ENCODE measurements at places on chromosomes 7 and 10.

DNA sequence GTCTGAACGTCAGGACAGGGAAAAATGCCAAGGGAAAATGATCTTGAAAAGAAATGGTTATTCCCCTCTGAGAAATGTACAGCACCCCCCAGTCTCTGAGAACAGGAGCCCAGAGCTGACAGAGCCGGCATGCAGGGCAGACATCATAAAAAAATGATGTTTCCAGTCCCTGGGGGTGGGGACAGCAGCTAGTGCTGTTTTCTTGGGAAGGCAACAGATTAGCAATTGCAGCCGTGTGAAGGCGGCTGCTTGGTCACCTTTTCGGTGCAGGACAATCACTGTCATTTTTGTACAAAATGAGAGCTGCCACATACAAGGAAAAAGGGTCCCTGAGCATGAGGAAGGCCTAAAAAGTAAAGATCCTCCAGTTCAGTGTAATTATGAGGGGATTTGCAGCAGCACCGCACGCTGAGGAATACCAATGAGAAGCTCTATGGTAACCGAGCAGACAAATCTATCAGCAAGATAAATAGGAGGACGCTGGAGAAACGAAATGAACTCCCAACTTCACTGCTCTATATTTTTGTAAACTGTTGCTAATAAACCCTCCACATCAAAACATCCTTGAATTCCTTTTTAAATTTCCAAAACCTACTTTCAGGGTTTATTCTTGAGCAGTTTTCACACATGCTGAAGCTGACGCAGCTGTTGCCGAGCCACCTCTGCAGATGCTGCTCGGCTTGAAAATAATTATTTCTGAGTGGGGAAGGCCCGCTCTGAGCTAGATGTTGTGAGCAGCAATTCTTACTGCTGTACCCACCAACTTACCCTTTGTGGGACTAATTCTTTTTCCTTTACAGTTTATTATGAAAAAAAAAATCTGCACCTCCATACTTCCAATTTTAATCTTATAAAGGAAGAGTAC lies 98.2 kb upstream of the NEBL start:
- DNase-seq: no peak

GRCh38 chr10:102738692-102739121 lies 5.0 kb upstream of the WBP1L start:
- DNase-seq: no peak

- DNase-seq: no peak
Observed at GRCh38 chr7:101333912-101334311, 12.3 kb upstream of the IFT22 start.

DNA sequence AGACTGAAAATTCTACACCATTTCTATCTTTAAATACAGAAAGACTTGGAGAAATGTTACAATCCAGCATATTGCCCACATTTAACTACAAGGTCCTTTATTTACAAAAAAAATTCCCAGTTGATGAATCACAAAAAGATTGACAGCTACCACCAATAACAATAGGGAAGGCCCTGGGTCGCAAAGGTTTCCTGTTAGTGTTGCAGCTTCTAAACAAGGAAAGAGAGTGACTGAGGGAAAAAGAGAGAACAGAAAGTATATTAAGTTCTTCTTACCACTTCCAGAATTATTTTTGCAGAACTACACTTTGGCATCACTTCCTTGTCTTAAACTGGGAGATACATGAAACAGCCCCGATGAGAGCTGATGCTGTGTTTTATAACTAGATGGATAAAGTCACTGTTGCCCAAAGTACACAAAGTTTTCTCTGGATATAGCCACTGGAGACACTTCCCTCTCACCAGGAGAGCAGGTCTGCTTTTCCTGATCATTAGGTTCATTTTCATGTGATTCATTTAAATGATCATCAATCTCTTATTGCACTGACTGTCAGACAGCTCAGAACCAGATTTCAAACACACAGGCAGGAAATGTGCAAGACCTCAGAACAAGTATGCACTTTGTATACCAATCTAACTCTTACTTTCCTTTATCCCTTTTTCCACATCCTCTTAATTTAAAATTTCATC lies 57.0 kb downstream of the SHTN1 start:
- DNase-seq: peak; percentile 45

- no peak for DNase-seq
Observed at GRCh38 chr7:147607157-147607800, 983.3 kb upstream of the C7orf33 start.

GRCh38 chr10:128077155-128077875 lies 48.9 kb downstream of the MKI67 start:
- DNase-seq: no peak

- DNase-seq: no peak
Observed at GRCh38 chr10:101781655-101781983, 1.6 kb downstream of the NPM3 start.

- DNase-seq: no peak
Observed at GRCh38 chr10:96358851-96359540, at the start of gene OPALIN. OPALIN (minus strand) TSS chr10:96359002; CDS start chr10:96358896, 106 bp downstream.

DNA sequence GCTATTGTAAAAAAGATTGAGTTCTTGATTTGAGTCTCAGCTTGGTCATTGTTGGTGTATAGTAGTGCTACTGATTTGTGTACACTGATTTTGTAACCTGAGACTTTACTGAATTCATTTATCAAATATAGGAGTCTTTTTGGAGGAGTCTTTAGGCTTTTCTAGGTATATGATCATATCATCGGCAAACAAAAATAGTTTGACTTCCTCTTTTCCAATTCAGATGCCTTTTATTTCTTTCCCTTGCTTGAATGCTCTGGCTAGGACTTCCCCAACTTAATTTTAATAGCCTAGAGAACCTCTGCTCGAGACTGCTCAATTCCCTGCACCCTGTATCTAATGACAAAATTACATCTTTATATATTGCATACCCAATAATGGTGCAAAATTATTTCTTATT lies 154.4 kb downstream of the CCDC7 start:
- DNase-seq: no peak

DNA sequence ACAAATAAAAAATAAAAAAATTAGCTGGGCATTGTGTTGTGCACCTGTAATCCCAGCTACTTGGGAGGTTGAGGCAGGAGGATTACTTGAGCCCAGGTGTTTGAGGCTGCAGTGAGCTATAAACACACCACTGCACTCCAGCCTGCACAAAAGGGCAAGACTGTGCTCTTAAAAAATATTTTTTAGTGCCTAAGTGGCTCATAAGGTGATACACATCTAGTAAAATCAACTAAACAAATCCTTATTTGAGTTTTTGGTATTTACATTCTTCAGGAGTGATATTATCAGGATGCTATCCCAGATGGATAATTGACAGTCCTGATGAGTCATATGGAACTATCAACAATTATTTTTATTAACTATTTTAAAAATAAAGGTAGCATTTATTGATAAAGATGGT lies 93.9 kb downstream of the EXOC6 start:
- DNase-seq: no peak

- no peak for DNase-seq
Observed at GRCh38 chr7:131636092-131636491, 79.7 kb upstream of the PODXL start.

GRCh38 chr7:103348452-103348851 lies 1.0 kb downstream of the PSMC2 start:
- DNase-seq: no peak

- DNase-seq: no peak
Observed at GRCh38 chr10:19003341-19003740, 45.3 kb upstream of the MALRD1 start.

DNA sequence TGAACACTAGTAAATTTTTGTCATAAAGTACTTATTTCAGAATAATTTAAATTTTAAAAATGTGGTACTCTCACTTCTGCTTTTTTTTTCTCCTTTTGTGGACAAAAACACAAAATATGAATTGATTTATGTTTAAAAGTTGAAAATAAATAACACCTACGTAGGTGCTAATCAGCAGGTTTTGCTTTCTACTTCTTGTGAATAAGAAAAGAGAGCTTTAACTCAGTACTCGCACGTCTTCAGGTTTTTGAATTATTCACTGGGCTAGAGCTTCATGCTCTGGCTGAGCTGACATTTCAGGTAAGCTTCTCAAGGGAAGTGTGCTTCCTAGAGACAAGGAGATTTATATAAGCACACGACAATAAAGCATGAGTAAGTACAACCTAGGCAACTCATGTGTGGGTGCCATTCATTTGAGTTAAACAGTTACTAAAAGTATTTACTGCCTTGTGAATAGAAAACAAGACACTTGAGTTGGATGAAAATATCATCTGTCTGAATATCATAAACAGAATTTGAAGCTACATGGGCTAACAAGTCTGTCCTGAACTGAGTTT lies 190.0 kb upstream of the POT1 start:
- no peak for DNase-seq

DNA sequence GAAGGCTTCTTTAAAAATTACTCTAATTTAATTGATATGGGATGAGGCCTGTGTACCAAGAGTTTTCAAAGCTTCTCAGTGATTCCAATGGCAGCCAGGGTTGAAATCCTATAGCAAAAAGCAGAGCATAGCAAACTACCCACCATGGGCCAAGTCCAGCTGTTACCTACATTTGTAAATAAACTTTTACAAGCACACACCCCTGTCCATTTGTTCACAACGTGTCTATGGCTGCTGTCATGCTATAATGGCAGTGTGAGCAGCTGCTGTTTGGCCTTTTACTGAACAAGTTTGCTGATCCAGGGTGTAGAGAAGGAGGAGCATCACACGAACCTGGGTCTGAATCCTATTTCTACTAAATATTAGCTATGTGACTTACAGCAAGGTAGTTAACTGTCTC lies 50.0 kb downstream of the NPY start:
- DNase-seq: no peak

GRCh38 chr7:73918926-73919693 lies 58.2 kb downstream of the TMEM270 start:
- no peak for DNase-seq

DNA sequence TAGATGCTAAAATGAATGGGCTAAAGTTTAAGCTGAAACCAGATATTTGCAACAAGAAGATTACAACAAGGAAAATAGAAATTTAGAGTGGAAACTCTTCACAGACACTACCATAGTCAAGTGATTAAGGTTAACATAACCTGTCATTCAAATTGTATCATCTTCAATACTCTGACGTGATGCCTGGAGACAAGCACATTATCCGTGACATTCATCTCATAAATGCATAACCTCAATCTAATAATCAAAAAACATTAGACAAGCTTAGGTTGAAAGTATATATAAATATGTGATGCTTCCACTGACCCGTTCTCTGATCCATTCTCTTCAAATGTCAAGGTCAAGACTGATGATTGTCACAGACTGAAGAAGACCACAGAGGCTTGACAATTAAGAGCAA lies 263.8 kb upstream of the MEOX2 start:
- DNase-seq: no peak

DNA sequence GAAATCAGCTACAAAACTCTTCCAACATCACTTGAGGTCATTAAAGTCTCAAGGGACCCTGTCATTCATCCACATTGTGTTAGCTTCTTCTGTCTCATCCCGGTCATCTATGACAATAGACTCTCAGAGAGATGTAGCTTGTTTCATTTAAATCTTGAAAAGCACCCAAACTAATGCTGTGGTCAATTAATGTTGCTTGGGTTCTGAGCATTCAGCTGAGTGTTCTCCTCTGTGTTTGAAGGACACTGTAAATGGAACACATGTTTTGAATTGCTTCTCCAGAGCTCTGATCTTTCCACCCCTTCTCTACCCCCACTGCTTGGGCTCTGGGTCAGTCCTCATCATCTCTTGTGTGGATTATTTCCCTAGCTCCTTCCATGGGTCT lies 19.6 kb upstream of the ADD3 start:
- no peak for DNase-seq

- no peak for DNase-seq
Observed at GRCh38 chr7:127751062-127751461, 99.1 kb downstream of the SND1 start.

GRCh38 chr10:117074621-117075020 lies 63.4 kb downstream of the VAX1 start:
- DNase-seq: peak; percentile 32

- DNase-seq: no peak
Observed at GRCh38 chr10:18397906-18398305, 253.5 kb downstream of the NSUN6 start.

GRCh38 chr10:34347131-34347530 lies 468.0 kb downstream of the PARD3 start:
- DNase-seq: no peak

- no peak for DNase-seq
Observed at GRCh38 chr10:6320320-6321010, 117.7 kb downstream of the PFKFB3 start.

DNA sequence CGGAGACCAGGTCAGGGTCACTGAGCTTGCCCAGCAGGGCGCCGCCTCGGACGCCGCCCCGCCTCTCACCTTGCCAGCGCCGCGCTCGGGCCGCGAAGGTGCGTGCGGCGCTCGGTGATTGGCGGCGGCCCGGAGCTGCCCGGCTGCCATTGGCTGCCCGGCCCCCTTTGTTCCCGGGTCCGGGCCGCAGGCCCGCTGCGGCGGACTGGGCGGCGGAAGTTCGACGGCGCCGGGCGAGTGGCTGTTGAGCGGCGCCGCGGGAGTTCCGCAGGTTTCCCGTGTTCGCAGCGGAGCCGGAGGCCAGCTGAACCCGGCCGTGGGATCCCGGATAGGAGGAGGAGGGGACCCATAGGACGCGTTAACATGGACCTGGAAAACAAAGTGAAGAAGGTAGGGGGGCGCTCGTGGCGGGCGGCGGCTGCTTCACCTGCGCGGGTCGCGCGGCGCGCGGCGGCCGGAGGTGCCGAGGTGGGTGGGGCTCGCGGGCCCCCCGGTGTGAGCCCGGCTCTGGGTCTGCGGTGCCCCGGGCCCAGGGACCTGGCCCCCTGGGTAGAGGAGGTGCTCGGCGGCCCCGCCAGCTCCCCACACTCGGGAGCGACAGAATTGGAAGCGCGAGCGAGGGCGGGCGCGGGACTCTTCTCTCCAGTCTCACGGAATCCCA lies at the start of gene TES:
TES (plus strand) TSS at position 195 of the 661 bp plus-strand sequence; CDS start at position 364, 169 bp downstream.
- peak; percentile 83 for DNase-seq

DNA sequence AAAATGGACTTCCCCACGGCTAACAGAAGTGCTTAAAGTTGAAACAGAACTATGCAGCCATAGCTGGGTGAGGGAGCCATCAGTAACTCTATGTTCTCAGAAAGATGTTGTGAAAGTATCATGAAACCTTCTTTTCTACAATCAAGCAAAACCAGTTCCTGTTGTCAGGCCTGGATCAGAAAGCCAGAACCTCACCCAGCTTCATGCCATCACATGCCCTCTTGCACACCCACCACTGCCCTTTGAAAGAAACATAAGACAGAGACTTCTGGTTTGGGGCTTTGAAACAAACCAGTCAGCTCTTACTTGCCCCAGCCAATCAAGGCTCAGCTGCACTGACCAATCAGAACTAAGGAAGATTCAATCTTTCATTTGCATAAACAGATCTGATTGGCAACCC lies 230.8 kb upstream of the FERD3L start:
- no peak for DNase-seq

- no peak for DNase-seq
Observed at GRCh38 chr7:19317461-19317860, 172.2 kb upstream of the FERD3L start.

GRCh38 chr10:44382981-44383748 lies 1.7 kb downstream of the CXCL12 start:
- DNase-seq: no peak

GRCh38 chr10:78382772-78383171 lies 349.1 kb downstream of the RPS24 start:
- DNase-seq: no peak

GRCh38 chr7:78398576-78398975 lies 600.0 kb downstream of the PHTF2 start:
- no peak for DNase-seq

Measured in A549 (cell line).